AG04449 (cell line): ENCODE measurements at places on chromosomes 3 and 15.

DNA sequence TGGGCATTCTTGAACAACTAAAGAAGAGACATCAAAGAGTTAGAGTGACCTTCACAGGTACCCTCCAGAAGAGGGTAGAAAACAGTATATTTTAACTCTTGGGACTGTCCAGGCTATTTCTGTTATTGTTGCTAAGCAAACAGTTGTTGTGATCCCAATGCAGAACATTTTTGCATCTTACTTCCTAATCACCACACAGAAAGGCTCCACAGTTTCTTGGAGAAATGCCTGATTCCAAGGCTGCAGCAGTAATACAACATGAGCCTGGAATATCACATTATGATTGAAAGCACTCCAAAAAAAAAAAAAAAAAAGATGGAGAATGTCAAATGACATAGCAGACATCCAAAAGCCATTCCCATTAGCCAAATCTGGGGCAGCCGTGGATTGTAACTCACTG is 195.6 kb downstream of the CTNNB1 start:
- DNase-seq, result no peak

DNA sequence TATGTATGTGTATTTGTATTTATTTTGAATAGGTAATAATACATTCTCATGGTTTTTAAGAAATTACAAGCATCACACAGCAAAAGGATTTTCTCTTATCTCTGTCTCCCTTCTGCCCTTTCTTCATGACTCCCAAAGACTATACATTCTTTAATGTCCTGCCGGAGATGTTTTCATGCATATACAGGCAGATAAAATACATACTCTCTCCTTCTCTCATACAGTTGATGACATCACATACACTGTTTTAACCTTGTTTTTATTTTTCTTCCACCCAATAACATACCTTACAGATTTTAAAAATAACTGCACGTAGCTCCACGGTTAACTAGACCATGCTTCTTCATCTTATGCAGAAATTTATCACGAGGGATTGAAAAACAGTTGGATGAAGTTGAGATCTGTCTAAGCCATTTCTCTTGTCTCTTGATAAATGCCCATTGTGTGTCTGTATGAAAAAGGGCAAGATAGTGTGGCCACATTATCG is 249.8 kb downstream of the EDEM1 start:
- DNase-seq, result no peak

GRCh38 chr3:142278451-142278850 is 53.1 kb upstream of the GK5 start:
- no peak for DNase-seq

DNA sequence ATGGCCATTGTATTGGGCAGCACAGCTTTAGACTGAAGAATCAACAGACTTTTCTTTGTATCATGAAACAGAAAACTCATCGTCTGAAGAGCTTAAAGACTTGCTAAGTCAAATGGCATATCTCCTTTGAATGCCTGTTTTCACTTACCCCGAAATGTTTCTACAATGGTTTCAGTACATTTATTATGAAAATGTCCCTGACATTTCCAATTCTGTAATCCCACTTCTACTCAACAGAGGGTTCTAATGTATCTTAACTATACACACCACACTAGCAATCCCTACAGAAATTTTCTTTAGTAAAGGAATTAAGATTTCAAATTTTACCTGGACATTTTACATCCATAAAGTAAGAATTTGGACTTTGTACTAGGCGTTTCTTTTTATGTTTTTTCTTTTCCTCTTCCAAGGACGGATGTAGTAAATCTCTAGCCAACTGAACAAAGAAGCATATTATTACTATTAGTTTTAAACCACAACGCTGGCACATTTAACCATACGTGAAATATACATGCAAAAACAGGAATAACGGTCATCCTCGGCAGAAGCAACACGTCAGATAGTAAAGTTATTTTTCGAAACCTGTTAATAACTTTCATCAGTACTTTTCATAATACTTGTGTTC is 1.1 kb downstream of the RPS27L start:
- no peak for DNase-seq

DNA sequence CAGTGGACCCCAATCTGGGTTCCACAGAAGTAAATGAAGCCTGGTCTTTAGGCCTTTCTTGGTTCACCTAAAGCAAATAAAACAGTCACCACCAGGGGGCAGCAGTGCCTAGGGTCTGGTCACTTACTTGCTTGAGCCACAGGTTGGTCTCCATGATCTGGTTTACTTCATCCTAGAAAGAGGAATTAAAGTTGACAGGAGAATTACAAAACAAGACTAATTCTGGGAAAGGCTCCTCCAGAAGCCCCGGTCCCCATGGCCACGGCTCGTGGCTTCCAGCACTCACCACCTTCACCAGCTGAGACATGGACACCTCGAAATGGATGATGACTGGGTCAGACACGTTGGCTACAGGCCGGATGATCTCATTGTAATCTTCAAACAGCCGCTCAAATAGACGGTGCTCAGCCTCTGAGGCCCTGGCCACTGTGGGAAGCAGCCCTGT is 2.3 kb downstream of the CHRNA3 start:
- DNase-seq, result peak; percentile 52

GRCh38 chr15:71275566-71276335 is 160.5 kb downstream of the THSD4 start:
- no peak for DNase-seq

DNA sequence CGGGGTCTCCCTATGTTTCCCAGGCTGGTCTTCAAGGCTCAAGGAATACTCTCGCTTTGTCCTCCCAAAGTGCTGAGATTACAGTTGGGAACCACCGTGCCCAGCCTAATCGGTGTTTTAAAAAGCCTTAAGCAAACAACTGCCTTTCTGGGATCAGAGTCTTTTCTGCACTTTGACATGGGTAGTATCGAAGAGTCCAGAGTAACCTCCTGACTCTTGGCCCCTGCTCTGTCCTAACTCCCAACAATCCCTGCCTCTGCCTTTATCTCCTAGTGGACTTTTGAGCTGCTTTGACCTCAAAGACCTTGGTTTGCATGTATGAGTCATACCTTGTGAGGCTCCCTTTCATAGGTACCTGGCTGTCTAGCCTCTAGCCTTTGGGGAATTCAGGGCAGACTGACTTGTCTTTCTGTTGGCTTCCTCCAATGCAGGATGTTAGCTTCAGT is 21.0 kb upstream of the HACD2 start:
- no peak for DNase-seq

DNA sequence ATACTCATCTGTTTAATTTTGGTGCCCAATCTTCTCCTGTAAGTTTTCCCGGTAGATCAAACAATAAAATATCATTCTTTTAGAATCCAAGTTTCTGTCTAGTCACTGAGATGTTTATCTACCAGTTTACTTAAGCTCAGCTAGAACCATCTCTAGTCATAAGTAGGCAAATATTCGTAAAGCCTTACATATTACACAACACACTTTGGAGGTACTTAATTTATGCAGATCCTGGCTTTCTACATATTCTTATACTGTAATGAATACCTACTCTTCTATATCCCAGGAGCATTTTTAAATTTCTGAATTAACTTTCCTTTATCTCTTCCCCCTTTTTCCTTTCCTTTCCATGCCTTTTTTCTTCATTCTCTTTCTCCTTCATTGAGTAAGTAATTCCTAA is 185.9 kb upstream of the ZBTB20 start:
- no peak for DNase-seq

DNA sequence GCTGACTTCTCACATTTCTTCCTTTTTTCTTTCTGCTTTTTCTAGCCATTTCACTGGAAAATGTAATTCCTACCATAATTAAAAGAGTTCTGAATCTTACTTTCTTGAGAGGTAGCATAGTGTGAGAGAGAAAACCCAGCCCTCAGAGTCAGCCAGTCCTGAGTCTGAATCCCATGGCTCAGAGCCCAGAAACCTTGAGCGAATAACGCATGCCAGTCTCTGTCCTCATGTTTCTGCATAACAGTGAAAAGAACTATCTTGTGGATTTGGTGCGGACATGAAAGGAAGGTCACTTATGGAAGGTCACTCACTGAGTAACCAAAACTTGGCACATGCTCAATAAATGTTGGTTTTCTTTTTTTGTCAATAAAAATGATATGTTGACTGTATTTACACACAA is 29.3 kb upstream of the SLCO3A1 start:
- DNase-seq, result no peak

DNA sequence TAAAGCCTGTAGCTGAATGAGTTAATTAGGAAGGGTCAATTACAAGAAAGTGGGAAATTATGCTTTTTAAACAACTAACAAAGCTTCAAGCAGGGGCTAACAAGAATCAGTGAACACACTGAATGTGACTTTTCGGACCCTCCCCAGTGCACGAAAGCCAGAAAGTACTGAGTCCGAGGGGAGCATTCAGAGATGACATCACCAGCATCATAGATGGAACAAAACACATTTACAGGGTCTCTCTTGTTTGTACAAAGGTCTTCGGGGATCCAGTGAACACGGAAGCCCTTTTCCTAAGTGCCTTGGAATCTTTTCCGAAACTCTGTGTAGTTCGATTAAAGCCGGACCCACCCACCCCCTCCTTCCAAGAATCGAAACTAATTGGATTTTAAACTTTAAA is 829 bp downstream of the DCP1A start:
- DNase-seq, result no peak

- peak; percentile 87 for DNase-seq
These were observed 210.2 kb downstream of the TJP1 start for GRCh38 chr15:29612096-29612495.

DNA sequence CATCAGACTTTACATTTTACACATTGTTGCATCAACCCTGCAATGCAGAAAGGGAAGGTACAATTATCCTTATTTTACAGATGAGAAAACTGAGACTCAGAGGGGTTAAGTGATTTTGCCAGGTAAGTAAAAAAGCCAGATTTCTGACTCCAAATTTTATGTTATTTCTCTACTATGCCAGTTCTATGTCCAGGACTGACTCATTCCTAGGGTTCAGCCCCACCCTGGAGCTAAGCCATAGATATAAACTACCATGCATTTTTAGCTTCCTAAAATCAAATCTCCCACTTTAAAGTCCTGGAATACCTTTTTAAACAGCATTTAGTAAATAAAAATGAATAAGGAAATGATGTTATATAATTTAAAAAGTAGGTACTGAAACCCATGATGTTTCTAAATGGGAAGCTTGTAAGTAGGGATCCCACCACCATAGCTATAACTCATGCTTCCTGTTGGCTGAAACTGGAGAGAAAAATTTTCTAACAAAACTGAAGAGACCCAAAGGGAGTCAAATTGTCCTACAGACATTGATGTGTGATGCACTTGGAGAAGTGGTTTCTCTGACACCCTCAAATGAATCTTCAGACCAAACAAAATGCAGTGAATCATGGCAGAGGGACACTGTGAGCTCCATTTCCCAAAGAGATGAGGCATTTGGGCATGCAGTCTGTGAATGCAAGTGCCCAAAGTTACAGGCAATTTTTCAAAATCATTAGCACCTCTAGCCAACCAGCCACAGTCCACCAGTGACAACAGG is 301.7 kb upstream of the UMPS start:
- no peak for DNase-seq

DNA sequence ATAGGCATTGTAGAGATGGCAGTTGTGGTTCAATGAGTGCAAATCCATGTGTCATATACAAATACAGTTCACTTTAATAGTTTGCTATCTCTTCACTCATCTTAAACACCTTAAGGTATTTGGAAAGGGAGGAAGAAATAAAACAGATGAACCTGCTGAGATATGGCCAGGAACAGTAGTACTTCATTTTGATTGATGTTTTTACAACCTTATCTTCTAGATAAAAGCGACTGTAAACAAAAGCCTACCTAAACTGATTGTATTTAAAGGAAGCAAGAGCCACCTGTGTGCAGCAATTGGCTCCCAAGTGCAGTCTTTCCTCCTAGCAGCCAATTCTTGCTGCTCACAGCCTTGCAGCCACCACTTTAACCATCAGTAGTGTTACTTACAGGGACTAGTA is 217.7 kb downstream of the CDIN1 start:
- DNase-seq, result no peak

DNA sequence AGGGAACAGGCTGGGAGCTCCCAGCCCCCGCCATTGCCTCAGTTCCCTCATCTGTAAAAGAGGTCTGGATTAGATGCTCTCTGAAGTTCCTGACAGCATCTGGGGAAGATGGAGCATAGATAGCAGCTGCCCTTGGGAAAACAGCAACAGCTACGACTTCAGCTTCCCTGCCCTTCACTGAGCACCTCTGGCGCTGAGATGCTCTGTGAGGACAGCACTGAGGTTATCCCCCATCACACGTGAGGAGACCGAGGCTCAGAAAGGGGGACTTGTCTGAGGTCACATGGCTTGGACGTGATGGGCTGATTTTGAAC is 11.1 kb upstream of the RPL29 start:
- no peak for DNase-seq

DNA sequence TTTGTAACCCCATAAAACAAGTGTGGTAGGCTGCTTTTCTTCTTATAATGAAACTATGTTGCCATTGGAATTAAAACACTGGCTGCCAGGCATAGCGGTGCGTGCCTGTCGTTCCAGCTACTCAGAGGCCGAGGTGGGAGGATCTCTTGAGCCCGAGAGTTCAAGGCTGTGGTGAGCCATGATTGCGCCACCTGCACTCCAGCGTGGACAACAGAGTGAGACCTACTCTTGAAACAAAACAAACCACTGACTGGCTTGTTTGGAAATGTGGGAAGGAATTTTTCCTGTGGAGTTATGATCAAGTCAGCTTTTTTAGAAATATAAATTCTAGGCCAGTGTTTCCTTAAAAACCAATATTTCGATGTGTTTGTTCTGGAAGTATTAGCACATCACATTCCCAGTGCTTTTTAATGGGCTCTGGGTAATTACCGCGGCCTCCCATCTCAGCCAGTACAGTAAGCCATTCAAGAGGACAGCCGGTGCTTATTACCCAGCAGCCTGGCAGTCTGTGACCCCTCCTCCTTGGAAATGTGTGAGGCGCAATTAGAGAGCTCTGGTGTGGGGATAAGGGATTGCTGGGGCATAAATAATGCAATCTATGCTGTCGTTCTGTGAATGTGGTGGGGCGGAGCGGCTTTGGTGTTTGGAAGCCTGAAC is 58.3 kb upstream of the TRAK1 start:
- peak; percentile 97 for DNase-seq

- no peak for DNase-seq
These were observed 223.2 kb upstream of the THBS1 start for GRCh38 chr15:39357480-39358268.

DNA sequence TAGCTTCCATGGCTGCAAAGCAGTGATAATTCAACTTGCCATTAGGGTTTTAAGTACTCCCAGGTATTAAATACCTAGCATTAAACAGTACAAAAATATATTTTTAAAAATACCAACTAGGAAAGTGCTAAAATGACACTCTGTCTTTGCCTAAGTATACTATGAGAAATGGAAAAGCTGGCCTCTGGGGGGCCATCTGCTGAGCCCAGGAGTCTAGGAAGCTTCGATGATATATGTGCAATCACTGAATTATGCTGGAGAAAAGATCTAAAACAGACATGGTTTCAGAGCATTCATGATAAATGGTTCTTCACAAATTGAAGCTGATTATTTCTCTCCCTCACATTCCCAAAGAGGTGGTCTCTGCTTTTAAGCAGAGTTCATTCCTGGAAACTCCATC is 191.8 kb downstream of the OPA1 start:
- DNase-seq, result no peak

GRCh38 chr3:67531181-67532101 is 123.0 kb downstream of the SUCLG2 start:
- DNase-seq, result no peak
